H54 (cell line): ENCODE measurements at places on chromosomes 11 and 22.

DNA sequence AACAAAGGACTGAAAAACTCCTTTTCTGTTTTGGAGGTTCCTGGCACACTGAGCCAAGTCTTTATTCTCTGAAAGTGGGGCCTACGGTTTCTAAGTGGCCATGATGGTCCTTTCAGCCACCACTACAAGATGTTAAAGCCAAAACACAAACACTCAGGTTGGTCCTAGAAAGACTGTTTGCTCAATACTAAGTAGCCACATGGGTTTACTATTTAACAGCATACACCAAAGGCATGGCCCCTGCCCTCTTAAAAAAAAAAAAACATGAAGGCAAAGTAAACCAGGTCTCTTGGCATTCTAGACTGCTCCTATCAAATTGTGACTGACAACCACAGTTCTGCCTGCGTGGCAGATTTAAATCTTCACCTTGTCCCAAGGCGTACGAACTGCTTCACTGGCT is 123.6 kb upstream of the BID start:
- no peak for DNase-seq

- no peak for DNase-seq
Measured at GRCh38 chr22:30185129-30185528, 61.4 kb downstream of the LIF start.

GRCh38 chr11:120540744-120541465 is 29.4 kb downstream of the GRIK4 start:
- DNase-seq = no peak

- DNase-seq = no peak
Measured at GRCh38 chr11:122808478-122808869, 29.8 kb upstream of the CRTAM start.
